ENCODE measurements at places on chromosomes 2 and 18.

- DNase-seq = no peak
Observed at GRCh38 chr2:162821176-162821575, 17.4 kb downstream of the KCNH7 start.

DNA sequence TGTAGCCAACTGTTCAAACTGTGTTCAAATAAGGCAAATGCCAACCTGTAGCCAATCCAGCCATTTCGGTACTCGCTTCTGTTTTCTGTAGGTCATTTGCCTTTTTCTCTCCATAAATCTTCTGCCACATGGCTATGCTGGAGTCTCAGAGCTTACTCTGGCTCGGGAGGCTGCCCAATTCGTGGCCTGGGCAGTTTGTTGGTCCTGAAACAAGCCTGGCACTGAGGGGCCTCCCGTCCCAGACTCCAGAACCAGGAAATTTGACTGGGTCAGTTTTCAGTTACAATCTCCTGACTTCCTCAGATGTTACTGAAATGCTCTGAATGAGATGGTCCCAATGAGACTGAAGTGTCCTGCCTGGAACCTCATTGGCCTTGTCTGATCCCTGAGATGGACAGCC lies 120.8 kb upstream of the NPAS2 start:
- DNase-seq = no peak

DNA sequence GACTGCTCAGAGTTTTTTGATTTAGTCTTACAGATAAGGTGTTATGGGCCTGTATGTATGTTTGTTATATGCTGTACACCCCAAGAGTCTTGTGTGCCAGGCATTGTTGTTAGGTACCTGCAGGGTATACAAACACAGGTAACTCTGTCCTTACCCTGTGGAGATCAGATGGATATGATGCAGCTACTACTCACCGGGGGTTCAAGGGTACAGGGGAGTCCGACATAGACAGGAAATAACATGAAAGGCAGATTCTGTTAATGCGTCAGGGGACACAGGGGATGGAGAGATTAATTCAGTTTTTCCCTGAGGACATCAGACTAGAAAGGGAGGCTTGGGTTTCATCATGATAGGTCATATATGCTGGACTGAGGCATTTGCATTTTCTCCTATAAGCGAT lies 31.3 kb downstream of the TRAK2 start:
- DNase-seq = no peak

- no peak for DNase-seq
Observed at GRCh38 chr2:27214941-27215340, 2.2 kb upstream of the CAD start.

DNA sequence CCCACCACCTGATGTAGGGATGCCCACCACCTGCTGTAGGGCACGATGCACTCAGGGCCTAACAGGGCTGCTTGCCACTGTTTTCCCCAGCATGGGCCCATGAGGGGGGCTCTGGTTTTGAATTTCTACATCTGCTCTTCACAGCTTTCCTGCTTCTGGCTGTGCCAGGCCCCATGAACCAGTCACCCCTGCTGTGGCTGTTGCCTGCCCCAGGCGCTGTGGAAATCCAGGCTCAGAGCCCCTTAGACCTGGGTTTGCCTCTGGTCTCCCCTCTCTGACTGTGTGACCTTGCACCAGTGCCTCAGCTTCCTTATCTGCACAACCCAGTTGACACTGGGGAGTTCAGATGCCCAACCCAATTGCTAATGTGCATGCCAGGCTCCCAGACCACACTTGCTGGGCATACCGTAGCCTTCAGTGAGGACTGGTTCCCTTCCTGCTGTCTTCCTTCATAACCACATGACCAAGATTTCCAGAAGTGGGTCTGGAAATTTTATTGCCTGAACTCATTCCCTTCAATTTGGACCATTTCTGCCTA lies 6.0 kb upstream of the MLPH start:
- DNase-seq = no peak

DNA sequence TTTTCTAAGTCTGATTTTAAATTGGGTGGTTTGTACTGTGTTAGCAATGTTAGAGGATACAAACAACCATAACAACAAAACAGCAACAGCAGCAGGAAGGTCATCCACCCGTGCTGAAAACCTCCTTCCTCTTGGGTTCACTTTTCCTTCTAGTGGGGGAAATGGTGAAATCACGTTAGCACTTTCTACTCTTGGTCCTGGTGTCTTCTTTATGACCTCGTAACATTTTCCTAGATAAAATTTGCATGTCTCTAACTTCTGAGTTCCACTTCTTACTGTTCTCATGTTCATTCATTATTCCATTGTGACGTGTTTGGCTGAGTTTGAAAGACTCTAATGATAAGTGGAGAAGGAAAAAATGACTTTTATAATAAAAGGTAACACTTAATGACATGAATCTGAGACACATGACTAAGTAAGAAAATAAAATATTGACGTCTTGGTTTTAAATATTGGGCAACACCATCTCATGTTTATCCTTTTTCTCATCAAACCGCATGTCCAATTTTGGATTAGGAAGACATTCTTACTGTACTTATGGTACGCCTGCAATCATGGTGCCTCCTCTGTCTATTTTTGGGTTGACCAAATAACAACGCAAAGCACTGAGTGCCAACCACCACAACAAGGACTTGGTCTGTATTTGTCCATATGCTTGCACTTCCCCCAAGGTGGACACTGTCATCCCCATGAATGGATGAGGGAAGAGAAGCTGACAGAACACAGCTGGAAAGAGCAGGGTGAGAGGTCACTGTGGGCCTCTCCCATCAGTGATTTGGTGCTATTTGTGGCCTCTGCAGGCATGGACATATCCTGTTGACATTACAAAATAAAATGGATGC lies 25.7 kb upstream of the IL1R1 start:
- DNase-seq = no peak

DNA sequence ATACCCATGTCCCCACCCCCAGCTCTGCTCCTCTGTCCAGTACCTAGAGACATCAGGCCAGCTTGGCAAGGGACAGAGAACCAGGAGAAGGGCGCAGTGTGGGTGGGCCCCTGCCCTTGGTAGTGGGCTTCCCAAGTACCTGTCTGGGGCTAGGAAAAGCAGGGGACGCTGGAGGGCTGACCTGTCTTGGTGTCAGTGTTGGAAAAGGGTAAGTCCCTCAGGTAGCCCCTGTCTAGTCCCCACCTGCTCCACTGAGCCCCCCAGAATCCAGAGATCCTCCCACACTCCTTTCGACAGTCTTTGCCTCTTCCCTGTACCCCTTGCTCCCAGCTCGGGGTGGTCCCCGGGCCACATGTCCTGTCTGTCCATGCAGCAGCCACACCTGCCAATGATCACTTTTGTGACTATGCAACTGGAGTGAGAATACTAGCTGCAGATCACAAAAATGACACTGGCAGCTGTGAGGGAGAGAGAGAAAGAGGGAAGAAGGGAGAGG lies 14.6 kb downstream of the DNAJB2 start:
- DNase-seq = no peak

- no peak for DNase-seq
Observed at GRCh38 chr2:80634590-80634989, 330.0 kb upstream of the LRRTM1 start.

- DNase-seq = no peak
Observed at GRCh38 chr2:130884503-130884902, 47.8 kb downstream of the ARHGEF4 start.

- no peak for DNase-seq
Observed at GRCh38 chr2:3254442-3254941, 123.1 kb downstream of the EIPR1 start.

GRCh38 chr18:13570216-13570615 lies 156.1 kb downstream of the FAM210A start:
- no peak for DNase-seq

- no peak for DNase-seq
Observed at GRCh38 chr18:57574866-57575265, 11.6 kb downstream of the FECH start.

- DNase-seq = no peak
Observed at GRCh38 chr2:28507796-28508764, 12.2 kb downstream of the PLB1 start.

- DNase-seq = no peak
Observed at GRCh38 chr18:4017480-4017879, 437.6 kb downstream of the DLGAP1 start.

DNA sequence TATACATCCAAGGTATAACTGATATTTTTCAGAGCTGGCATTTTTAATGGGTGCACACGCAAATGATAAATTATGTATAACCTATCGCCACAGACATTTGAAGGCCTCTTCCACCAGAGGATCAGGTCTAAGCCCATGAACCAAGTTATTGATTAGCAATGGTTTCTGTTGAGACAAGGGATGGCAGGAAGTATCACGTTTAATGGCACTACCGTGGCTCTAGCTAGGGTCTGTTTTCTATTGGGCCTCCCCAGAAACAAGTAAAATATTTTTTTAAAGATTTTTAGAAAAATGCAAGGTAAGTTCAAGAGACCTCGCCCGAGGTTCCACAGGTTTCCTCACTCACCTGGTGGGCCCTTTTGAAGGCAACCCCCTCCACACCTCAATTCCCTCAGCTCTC lies 667 bp downstream of the GFPT1 start:
- no peak for DNase-seq

- DNase-seq = no peak
Observed at GRCh38 chr2:60623040-60623439, 69.6 kb upstream of the BCL11A start.

- DNase-seq = no peak
Observed at GRCh38 chr18:58097907-58098166, 53.8 kb downstream of the NEDD4L start.

GRCh38 chr2:104841744-104842143 lies 12.2 kb upstream of the POU3F3 start:
- DNase-seq = no peak

DNA sequence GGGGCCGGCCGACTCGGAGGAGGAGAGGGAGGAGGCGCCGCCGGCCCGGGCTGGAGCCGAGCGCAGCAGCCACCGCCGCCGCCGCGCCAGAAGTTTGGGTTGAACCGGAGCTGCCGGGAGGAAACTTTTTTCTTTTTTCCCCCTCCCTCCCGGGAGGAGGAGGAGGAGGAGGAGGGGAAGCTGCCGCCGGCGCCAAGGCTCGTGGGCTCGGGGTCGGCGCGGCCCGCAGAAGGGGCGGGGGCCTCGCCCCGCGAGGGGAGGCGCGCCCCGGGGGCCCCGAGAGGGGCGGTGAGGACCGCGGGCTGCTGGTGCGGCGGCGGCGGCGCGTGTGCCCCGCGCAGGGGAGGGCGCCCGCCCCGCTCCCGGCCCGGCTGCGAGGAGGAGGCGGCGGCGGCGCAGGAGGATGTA lies 316 bp downstream of the CRIM1 start:
- DNase-seq = no peak

GRCh38 chr2:143521396-143521795 lies 392.2 kb downstream of the ARHGAP15 start:
- no peak for DNase-seq

GRCh38 chr18:9753846-9754245 lies 45.7 kb downstream of the RAB31 start:
- no peak for DNase-seq

DNA sequence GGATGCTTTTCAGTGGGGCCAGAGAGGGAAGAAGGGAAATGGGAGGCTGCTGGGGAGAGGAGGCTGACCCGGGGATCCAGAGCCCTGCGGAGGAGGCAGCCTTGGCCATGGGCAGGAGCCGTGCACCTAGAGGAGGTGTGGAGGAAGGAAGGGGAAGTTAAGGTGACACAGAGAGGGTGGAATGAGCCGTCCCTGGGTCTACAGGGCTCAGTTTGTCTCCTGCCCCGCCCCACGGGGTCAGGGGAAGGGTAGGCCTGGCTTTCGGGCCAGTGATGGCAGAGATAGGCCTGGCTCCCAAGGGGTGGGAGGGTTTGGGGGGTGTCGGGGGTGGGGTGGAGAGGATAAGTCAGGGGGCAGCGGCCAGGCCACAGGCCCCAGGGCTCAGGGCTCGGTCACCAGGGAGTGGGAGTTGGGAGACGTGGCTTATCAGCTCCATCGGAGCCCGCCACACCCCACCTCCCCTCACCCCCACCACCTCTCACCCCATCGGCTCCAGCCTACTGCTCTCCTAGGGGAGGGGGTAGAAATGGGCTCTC lies 39.5 kb upstream of the NOTO start:
- no peak for DNase-seq

DNA sequence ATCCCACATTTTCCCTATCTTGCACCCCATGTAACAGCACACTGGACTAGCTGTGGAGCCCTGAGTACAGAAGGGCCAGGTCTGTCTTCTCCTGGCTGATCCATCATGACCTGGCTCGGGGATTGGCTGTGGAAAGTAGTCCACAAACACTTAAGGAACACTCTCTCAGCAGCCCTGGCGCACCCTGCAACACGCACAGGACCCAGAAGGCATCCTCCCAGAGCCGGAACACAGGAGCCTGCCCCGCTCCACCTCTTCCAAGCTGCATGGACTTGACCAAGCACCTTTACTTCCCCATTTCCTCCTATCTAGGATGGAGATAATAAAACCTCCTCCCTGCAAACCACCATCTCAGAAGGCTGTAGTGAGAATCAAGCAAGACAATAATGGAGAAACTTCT lies 151.7 kb downstream of the CTIF start:
- no peak for DNase-seq

DNA sequence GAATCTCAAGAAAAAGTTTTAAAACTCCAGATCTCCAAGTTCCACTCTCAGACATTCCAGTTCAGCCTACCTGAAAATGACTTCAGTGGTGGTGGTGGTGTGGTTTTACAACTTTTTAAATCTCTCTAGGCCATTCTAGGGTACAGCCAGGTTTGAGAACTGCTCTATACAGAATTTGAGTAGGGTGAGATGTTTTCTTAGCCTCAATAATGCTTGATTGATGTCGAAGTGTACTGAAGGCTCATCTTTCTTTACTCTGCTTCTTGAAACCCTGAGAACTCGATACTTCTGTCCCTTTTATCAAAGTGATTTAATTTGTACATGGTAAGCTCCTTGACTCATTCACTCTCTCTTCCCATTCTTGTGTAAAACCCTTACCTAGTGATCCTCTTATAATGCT lies 143.8 kb downstream of the FAM124B start:
- no peak for DNase-seq

DNA sequence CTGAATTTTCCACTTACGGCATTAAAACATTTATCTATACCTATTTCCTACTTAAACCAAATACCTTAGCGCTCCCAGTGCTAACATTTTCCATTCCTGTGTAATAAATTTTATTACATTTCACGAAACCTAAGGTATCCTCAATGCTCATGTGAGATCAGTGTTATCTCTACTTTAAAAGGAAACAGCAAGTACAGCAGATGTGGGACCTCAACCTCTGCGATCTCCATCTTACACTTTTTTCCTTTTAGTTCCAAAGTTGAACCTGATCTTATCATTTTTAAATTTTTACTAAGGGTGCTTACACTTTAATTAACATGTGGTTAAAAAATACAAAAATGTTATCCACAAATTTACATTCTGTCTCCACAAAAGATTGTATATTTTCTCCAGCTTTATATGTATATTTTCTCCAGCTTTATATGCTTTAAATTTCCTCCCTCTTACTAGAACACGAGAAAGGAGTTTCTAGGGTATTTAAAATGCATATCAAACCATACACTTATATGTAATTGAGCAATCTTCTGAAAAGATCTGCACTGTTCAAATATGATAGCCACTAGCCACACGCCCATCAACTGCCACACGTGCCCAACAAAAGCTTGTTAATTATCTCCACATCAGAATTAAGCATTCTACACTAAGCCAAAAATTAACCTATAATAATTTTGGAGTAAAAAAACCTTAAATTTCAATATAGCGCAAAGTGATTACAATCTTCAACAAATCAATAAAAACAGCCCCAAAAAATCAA lies 38.1 kb downstream of the MBOAT2 start:
- no peak for DNase-seq

- no peak for DNase-seq
Observed at GRCh38 chr2:203886661-203887151, 19.1 kb downstream of the CTLA4 start.

GRCh38 chr18:9088252-9088651 lies 14.2 kb upstream of the NDUFV2 start:
- DNase-seq = no peak

- no peak for DNase-seq
Observed at GRCh38 chr2:39487398-39488250, 50.5 kb upstream of the MAP4K3 start.

Measured in NCI-H1417 treated with DMSO at 0.1 percent for 48 hours (cell line).